HepG2 (cell line): ENCODE measurements at places on chromosomes 6 and 20.

- no peak for DNase-seq
Observed at GRCh38 chr20:3813848-3814581, 6.3 kb upstream of the AP5S1 start.

- DNase-seq, result no peak
Observed at GRCh38 chr6:78693835-78694234, 173.5 kb upstream of the IRAK1BP1 start.

- DNase-seq, result peak; percentile 75
Observed at GRCh38 chr6:30793521-30794194, 49.3 kb upstream of the IER3 start.

- DNase-seq, result no peak
Observed at GRCh38 chr6:25623879-25624278, 28.1 kb upstream of the SCGN start.

DNA sequence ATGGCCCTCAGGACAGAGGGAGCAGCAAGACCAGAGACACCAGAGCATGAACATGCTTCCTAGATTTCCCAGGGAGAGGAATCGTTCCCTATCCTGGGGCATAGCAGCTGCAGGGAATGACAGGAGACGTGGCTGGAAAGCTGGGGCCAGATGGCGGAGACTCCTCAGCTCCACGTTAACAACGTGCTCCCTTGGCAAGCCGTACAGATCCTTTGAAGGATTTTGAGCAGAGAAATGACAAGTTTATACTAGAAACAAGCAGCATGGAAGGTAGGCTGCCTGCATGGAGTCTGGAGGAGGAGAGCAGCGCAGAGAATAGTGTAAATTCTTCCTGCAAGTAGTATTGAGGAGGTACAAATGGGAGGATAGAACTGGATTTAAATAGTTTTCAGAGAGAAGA lies 11.7 kb downstream of the MYLIP start:
- no peak for DNase-seq

GRCh38 chr6:166097914-166098522 lies 69.6 kb downstream of the TBXT start:
- peak; percentile 29 for DNase-seq

DNA sequence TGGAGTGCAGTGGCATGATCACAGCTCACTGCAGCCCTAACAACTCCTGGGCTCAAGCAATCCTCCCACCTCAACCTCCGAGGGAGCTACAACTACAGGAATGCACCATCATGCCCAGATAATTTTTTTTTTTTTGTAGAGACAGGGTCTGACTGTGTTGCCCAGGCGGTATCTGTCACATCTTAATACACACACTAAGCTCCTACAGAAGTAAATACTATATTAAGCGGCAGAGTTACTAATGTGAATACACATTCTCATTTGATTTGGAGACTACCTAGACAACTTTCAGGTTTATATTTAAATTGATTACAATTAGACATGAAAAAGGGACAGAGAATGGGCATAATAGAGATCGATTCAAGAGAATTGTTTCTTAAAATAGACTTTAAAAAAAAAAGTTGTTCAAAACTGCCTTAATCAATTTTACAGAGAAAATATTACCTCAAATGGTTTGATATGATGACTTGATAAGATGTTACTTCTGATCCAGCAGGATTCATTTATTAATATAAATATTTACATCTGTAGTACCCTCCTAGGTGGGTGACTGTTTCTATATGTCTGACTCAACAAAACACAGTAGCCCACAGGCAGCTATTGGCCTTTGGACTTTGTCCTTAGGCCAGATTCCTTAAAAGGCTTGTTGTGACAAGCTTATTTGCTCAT lies 7.1 kb upstream of the LOC128125822 start:
- peak; percentile 98 for DNase-seq

- peak; percentile 64 for DNase-seq
Observed at GRCh38 chr20:51759769-51760510, 8.2 kb downstream of the ATP9A start.

DNA sequence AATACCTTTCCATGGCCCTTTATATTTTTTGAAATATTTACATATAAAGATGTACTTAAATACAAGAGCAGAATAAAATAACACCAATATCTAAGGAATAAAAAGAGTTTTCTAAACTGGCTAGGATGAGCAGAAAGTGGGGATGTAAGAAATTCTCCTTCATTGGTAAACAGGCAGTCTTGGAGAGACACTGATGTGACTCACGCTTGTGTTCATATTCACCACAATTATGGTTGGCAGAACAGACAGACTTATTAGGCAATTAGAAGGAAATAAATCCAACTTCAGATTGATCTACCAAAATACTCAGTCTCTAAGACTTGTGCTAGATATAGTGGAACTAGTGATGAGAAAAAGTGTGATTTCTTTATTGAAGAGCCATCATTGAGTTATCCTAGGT lies 463.7 kb downstream of the CDC5L start:
- no peak for DNase-seq

- peak; percentile 42 for DNase-seq
Observed at GRCh38 chr6:55980627-55981211, 105.3 kb upstream of the BMP5 start.

DNA sequence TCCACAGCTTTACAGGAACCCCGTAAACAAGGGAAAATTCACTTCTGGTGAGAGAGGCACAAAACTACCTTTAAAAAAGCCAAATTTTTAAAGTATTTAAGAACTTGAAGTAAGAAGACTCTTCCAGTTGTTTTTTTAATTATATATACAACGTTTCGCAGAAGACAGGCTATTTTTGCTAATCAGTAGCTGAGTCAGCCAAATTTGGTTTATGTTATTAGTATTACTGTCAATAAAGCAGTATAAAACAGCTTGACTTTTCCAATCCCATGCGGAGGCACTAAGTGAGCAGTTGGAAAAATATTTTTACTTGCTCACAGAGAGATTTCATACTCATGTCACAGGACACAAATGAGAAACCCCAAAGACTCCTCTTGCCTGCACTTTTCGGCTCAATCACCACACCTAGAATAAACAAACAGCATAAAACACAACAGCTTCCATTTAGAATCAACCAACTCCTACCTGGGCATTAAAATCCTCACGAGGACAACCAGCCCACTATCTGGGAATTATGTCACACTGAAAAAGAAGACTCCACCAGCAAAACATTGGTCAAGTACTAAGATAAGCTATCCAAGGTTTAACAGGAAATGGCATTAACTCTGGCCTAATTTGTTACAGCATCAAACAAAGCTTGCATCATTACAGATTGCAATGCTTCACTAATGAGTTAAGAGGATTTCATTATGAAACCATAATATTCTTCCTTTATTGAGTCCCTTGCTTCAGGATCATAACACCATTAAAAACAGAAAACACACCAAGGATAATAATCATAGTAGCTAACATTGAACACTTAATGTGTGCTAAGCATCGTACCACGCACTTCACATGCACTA lies 26.3 kb downstream of the ELOVL5 start:
- no peak for DNase-seq

DNA sequence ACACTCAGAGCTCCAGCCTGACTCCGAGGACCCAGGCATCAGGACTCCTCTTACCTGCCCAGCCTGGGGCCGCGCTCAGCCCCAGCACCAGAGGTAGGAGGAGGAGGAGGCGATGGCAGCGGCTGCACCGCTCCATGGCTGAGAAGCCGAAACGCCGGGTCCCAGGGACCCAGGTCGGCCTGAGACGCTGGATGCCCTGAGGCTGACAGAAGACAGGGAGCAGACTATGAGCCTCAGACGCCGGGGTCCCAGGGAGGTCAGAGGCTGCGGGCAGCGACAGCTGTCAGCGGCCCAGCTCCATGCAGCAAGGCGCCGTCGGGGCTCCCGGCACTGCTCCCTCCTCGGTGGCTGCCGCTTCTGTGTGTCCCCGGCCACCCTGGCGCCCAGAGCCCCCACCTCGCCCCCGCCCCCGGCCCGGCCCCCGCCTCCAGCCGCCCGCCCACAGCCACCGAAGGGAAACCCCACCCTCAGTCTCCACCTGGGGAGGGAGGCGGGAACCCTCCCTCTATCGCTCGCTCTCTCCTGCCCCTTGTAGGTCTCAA lies at the start of gene COL11A2:
Gene COL11A2 (minus strand): TSS at position 363 of the 542 bp plus-strand sequence. CDS start 227 bp downstream, at position 136.
- DNase-seq, result no peak

GRCh38 chr6:35191889-35192288 lies 21.9 kb upstream of the SCUBE3 start:
- DNase-seq, result no peak

DNA sequence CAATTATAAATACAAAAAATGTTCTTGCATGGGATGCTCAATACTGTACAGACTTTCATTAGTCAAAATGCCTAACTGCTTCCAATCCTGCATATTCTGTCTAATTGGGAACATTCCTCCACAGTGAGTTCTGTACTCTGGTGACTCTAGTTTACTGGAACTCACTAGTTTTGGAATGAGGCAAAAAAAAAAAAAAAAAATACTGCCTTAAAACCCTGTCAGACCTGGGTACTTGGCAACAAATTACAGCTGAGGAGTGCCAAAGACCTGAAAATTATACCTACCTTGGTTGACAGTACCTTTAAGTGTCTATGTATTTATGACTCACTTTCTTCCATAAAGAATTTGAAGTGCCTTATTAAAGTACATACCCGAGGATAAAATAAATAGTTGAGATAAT lies 276.7 kb downstream of the FARS2 start:
- no peak for DNase-seq
